Activated T-cell treated with anti-CD3 and anti-CD28 coated beads, Interleukin-2, amount 50 U/mL, for 48 hours (primary cell): ENCODE measurements at places on chromosomes 3 and 15.

DNA sequence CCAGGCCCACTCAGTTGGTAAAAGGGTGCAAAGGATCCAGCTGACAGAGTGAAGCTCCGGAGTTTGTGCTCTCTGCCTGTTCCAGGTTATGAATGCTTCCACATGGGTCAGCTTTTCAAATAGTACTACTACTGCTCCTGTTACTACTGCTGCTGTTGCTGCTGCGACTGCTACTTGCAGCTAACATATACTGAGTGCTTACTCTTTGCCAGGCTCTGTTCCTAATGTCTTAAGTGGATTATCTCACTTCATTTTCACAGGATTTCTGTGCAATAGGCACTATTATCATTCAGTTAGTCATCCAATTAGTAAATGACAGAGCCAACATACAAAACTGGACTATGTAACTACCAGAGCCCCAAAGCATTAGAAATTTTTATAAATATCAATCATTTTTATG lies 106.5 kb downstream of the IQCH start:
- no peak for DNase-seq

GRCh38 chr3:99970198-99970597 lies 144.1 kb downstream of the FILIP1L start:
- DNase-seq, result no peak

DNA sequence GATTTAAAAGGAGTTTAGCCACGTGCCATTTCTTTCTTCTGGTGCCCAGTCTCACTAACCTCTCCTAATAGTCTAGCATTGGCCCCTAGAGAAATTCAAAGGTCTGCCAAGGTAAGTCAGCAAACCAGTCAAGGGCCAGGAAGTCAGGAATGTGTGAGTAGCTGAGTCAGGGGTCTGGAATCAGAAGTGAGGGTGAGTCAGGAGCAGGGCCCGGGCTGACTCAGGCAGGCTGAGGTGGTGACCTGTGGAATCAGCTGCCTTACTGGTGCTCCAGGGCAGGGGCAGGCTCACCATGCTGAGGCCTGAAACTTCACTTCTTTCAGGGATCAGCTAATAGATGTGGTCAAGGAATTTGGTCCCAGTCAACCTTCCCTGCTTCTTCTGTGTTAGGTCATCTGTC lies 105.8 kb upstream of the MYZAP start:
- no peak for DNase-seq

GRCh38 chr3:41572092-41572491 lies 372.8 kb downstream of the CTNNB1 start:
- DNase-seq, result no peak

GRCh38 chr3:36095238-36095637 lies 285.1 kb upstream of the STAC start:
- no peak for DNase-seq

- no peak for DNase-seq
These were observed 59.6 kb upstream of the FRMD4B start for GRCh38 chr3:69445498-69445897.

DNA sequence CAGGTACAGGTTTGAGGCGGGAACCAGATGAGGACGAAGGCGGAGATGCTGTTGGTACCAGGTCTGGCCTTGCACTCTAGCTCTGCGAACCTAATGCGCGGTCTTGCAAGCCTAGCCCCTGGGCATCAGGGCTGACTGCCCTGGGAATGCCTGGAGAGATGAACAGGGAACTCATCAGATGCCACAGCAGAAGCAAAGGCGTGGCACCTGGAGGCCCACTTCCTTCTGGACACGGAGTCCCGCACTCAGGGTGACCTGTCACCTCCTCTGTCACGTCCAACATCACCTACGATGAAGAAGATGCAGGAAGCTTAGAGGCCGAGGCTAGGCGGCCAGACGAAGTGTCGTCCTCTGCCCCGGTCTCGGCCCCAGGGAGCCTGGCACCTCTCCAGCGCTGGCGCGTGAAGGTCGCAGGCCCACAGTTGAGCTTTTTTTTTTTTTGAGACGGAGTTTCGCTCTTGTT lies 9.4 kb downstream of the RPLP1 start:
- DNase-seq, result no peak

GRCh38 chr3:59832241-59832640 lies 782.4 kb upstream of the CFAP20DC start:
- no peak for DNase-seq

DNA sequence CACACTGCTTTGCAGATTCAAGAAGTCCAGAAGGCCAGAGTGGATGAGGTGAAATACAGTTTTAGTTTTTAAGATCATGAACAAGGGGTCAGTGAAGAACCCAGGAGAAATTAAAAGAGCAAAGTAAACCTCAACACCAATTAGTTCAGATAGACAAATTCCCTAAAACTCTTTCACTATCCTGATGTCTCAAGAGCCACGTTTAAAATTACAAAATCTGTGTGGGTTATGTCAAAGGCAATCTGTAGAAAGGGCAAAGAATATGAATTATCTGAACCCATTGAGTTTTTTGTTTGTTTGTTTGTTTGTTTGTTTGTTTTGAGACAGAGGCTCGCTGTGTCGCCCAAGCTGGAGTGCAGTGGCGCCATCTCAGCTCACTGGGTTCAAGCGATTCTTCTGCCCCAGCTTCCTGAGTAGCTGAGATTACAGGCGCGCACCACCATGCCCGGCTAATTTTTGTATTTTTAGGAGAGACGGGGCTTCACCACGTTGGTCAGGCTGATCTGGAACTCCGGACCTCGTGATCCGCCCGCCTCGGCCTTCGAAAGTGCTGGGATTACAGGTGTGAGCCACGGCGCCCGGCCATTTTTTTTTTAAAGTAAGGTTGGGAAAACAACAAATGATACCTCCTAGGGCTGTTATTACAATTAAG lies 32.1 kb upstream of the ST3GAL6 start:
- no peak for DNase-seq

GRCh38 chr3:38542401-38543298 lies 46.5 kb downstream of the EXOG start:
- DNase-seq, result no peak

DNA sequence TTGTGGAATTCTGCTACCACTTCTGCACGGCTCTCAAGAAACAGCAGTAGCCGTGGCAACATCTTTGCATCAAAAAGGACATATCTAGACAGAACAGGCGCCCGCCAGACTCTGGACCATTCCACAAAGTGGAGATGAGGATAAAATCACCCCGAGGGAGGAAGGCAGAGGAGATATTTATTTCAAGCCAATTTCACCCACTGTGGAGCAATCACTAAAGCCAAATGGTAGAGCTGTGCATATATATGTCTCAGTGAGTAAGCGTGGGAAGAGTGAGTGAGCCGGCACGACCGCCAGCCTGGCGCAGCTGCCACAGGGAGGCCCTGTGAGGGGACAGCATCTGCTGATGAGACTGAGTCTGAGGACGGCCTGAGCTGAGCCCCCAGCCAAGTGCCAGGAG lies 111.3 kb downstream of the MEGF11 start:
- DNase-seq, result no peak

DNA sequence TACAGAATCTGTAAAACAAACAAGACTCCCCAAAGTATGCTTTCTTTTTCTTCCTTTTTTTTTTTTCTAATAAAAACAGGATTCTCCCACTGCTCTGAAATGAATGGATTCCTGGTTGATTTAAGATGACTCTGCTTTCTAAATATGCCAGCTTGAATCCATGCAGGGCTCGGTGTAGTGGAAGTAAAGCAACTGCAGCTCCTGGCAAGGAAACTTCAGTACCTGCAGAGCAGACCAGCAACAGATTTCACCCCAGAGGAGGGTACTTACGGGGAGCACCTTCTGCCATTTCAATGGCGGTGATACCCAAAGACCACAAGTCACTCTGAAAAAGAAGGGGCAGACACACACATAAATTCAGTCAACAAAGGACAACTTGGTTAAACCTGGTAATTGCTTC lies 150.5 kb upstream of the SLC2A2 start:
- DNase-seq, result no peak

DNA sequence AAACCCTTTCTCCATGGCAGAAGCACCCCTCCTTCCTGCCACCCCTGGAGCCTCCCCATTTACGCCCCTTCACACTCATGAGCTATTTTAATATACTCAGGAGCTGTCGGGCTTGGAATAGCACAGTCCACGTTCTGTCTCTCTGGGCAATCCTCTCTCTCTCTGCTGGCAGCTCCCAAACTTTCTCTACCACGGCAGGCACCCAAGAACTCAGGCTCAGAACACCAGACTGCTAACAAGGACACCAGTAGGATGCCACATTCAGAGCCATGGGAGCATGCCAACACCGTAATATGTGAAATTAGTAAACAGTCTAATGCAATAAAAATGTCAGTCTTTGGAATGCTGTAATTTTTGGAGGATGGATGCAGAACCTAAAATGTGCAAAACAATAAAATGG lies 19.3 kb downstream of the TNFAIP8L3 start:
- no peak for DNase-seq

DNA sequence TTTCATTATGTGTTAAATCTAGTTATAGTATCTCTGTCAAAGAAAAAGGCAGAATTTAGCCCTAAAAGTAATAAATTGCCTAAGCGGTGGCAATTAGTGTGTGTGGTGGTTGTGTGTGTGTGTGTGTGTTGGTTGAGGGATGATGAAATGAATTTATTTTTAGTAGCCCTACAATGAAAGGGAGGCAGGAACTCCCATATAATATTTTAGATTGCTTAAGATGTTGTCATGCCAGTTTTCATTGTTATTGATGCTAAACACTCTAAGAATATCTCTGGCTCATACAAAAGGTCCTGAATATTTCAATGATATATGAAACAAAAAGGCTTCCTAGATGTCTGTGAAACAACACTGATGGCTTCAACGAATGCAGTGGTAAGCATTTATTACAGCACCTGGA lies 140.6 kb upstream of the TBC1D5 start:
- no peak for DNase-seq

DNA sequence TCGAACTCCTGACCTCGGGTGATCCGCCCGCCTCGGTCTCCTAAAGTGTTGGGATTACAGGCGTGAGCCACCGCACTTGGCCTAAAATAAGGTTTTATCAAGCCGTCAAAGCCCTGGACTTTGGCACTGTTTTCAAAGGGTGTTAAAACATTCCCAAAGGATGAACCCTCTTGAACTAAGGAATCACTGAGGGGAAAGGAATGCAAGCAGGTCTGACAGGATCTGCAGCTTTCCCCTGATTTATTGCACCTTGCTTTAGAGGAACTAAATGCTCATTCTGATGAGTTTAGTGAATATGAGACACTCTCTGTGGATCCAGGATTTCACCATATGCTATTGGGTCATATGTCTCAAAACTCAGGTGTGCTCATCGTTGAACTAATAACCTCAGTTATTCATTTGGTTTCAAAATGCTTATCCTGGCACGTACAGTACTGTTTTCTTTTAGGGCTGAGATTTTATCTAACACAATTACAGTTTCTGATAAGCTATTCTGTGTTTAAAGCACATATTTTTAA lies 63.0 kb upstream of the TSC22D2 start:
- DNase-seq, result no peak

DNA sequence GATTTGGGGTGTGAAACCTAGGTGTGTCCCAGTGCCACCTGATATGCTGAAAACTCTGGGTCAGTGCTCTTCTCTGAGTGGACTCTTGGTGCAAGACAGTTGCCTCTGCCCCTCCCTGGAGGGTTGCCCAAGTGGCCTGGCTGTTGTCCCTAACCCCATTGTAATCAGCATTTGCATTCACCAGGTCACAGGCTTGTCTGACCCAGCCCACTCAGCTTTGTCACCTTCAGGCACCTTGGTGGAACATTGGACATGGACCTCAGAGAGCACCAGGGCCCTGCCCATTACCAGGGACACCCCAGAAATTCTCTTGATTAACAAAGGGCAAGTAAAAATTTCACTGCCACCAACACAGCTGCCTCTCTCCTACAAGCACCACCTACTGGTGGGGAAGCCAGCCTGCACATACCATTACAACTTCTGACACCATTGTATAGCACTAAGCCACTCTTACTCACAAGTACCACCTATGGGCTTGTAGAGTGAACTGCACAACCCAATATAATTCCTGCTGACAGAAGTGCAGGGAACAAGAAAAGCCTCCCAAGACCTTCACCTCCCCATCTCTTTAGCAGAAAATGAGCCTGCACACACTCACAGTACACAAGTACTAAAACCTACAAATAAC lies 324.6 kb downstream of the EPHA6 start:
- DNase-seq, result no peak

GRCh38 chr3:117171124-117171523 lies 461.5 kb downstream of the TUSC7 start:
- DNase-seq, result no peak

DNA sequence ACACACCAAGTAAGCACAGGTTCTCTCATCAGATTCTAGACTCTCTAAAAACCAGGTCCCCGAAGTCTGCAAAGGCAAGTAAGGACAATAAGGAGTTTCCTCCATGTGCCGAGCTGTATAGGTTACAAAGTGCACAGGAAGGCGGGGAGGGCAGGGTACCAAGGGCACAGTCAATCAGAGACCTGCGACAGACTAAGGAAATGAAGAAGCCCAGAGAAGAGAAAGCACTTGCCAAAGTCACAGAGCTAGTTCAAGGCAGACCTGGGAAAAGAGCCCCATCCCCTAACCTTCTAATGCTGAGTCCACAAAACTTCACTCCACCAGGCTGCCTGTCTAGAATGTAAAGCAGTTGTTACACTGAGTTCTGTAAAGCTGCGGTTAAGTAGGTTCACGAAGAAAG lies 1.7 kb downstream of the SEC13 start:
- DNase-seq, result no peak

GRCh38 chr3:177371888-177372287 lies 174.6 kb upstream of the TBL1XR1 start:
- no peak for DNase-seq

- DNase-seq, result no peak
These were observed 25.3 kb downstream of the CSPG5 start for GRCh38 chr3:47553407-47553806.

- no peak for DNase-seq
These were observed 13.7 kb downstream of the FAM240A start for GRCh38 chr3:46626039-46626438.

GRCh38 chr15:61598655-61599054 lies 369.6 kb upstream of the RORA start:
- DNase-seq, result no peak
